ENCODE measurements at places on chromosomes 1 and 21.

- DNase-seq: no peak
Observed at GRCh38 chr1:177589166-177589565, 380.7 kb downstream of the SEC16B start.

DNA sequence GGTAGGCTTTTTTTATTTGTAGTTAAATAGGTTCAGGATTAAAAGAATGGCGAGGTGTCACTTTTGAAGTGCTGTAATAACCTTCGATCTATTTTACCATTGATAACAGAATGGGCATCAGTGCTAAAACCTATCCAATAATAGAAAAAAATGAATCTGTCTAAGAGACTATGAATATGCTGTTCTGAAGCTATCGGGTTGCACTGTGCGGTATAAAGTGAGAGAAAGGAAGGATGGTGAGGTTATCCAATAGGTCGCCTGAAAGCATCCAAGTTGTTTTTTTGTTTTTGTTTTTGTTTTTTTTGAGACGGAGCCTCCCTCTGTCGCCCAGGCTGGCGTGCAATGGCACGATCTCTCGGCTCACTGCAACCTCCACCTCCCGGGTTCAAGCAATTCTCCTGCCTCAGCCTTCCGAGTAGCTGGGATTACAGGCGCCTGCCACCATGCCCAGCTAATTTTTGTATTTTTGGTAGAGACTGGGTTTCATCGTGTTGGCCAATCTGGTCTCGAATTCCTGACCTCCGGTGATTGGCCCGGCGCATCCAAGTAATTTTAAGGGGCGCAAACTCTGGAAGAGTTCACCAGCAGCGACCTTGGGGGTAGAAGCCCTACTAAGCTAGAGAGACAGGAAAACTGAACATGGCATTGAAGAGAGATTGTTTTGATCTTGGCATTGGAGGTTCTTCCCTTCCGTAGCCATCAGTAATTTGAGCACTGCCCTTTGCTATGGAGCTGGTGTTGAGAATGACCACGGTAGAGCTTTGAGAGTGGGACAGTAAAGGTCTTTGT, 8.7 kb upstream of the MDM4 start:
- DNase-seq: no peak

DNA sequence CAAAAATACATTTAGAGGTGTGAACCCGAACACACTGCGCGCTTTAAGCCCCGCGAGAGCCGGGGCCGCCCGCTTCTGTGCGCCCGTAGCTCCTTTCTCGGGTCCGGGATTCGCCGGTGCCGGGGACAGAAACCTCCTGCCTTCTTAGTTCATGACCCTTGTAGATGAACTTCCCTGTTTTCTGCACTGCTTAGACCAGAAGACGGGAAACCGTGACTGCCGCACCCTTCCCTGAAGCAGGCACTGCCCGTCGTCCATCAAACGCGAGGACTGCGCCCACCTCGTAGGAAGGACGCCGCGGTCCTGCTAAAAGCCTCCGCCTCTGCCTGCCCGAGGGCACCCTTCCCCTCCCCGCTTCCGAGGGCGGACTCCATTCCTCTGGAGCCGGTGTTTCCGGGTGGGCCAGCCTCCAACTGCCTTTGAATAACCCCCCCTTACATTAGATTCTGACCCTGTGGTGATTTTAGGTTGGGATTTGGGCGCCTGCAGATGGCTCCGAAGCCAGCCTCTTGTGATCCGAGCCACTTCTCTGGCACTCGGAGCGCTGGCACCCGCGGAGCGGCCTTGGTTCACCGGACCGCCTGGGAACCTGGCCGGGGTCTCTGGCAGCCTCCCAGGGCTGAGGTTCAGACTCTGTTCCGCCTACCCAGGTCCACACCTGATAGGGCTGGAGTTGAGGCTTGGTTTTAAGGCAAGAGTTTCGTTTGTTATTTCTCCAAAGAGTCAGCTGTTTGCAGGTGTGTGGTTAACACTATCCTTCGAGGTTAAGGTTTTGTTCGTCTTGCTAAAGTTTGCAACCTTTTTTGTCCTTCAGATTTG, 1.2 kb upstream of the PTTG1IP start:
- DNase-seq: no peak

DNA sequence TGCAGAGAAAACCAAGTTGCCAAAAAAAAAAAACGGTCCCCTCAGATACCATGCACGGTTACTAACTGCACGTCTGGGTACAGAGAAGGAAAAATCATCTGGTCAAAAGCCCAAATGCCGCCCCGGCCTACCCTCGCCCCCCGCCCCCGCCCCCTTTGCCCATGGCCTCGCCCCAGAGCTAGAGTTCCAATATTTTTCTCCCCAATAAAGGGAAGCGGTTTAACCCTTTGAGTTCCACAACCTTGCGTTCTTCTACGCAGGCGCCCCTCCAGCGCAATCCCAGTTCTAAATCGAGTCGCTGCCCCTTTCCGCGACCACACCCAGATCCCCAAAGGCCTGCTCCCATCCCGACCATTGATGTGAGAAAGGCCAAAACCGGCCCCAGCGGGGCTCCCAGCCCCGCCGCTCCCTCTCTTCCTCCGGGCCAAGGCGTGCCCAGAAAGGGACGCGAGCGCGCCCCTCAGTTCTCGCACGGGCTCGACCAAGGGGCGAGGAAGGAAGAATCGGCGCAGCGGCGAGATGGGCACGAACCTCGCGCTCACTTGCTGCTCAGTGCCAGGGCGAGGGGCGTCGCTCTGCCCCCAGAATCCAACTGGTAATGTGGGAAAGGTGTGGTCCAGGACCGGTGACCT, 797 bp downstream of the WDR47 start:
- DNase-seq: peak; percentile 4

- DNase-seq: no peak
Observed at GRCh38 chr1:48979940-48980339, 203.2 kb upstream of the BEND5 start.

GRCh38 chr1:11078631-11079030, 18.8 kb upstream of the SRM start:
- no peak for DNase-seq

Measured in activated CD4-positive, alpha-beta T cell treated with anti-CD3 and anti-CD28 coated beads for 24 hours (primary cell).